ENCODE measurements at places on chromosomes 7 and 10.
A peak's percentile ranks its signal among the peaks of the same experiment; 100 is the strongest.

DNA sequence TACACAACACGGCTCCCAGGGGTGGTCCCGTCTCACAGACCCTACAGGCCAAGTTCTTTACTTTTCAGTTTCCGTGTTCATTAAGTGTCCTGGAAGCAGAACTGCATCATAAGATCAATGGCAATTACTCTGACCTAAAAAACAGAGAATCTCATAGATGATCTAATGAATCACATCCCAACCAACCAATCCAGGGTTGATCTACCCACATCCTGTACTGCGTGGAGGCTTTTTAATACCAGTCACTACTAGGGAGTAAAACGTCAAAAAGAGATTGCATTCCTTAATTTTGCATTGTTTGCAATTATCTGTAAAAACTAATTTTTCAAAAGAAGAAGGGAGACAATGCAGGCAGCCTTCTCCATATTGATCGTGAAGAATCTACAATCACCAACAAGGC is 72.6 kb downstream of the PARD3 start:
- H3K36me3 ChIP-seq, result no peaks in the 10 kb centered on the region
- no peak overlapping the region for H3K4me3 ChIP-seq
- H3K27me3 ChIP-seq, result no peaks in the 10 kb centered on the region
- H3K27ac ChIP-seq, result no peak overlapping the region

GRCh38 chr10:35160743-35161142 is 34.1 kb downstream of the CREM start:
- DNase-seq, result no peak
- no peaks in the 10 kb centered on the region for H3K27me3 ChIP-seq
- no peaks in the 10 kb centered on the region for H3K4me1 ChIP-seq

- H3K27me3 ChIP-seq, result no peaks in the 10 kb centered on the region
- no peak overlapping the region for H3K4me3 ChIP-seq
- DNase-seq, result no peak
- no peaks in the 10 kb centered on the region for H3K4me1 ChIP-seq
- no peak overlapping the region for H3K27ac ChIP-seq
These were observed 115.8 kb downstream of the TMEM130 start for GRCh38 chr7:98753989-98754479.

DNA sequence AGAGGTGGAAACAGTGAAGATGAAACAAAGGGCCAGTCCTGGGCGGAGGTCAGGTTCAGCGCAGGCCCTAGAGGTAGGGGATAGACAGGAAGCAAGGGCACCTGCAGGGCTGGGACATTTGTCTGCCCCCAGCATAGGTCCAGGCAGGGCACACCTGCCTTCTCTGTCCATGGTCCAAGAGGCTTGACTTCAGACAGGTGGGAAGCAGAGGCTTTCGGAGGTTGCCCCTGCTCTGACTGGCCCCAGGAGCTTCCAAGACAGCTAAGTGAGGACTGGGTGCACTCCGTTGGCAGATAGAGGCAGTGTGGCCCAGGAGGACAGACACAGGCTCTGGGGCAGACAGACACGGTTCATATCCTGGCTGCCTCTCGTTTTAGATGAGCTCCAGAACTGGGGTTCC is 71.6 kb upstream of the GRB10 start:
- peaks cover 3% of the 10 kb centered on the region for H3K4me1 ChIP-seq
- DNase-seq, result no peak
- H3K27me3 ChIP-seq, result no peaks in the 10 kb centered on the region
- no peak overlapping the region for H3K27ac ChIP-seq
- no peak overlapping the region for H3K4me3 ChIP-seq

DNA sequence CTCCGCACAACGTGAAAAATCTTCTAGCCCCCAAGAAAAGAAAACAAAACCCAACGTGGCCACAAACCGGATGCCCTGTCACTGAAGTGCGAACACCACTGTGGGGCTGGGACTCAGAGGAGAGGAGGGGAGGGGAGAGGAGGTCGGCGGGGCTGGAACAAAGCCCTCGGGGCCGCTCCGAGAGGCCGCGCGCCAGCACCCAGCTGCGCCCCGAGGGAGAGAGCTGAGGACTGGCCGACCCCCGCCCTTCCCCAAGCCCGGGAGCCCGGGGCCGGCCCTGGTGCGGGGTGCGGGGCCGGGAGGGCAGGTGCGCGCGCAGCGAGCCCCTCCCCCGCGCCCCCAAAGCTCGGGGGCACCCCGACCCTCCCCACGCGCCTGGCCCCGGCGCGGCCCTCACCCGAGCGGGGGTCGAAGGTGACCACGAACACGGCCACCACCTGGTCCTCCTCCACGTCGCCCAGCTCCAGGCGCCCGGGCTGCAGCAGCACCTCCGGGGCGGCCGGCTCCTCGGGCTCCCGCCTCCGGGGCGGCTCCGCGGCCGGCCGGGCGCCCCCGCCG is 398 bp downstream of the DENND11 start:
- peak overlapping the region; percentile 57 for H3K4me3 ChIP-seq
- peak overlapping the region; percentile 73 for H3K27ac ChIP-seq
- peak; percentile 85 for DNase-seq
- no peaks in the 10 kb centered on the region for H3K27me3 ChIP-seq
- peaks cover 10% of the 10 kb centered on the region for H3K4me1 ChIP-seq
- no peaks in the 10 kb centered on the region for H3K36me3 ChIP-seq

DNA sequence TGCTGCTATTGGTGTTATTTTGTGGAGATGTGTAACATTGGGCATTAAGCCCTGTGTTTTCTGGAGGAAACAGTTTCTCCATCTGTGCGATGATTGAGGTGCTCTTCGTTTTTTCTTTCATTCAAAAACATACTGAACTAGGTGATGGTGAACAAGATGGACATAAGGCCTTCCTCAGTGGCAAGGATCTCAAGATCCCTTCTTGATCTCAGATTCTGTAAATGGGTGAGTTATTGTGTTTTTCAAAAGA is 759 bp upstream of the ELAPOR2 start:
- no peaks in the 10 kb centered on the region for H3K4me1 ChIP-seq
- DNase-seq, result no peak
- H3K4me3 ChIP-seq, result peak overlapping the region; percentile 78
- H3K27ac ChIP-seq, result no peak overlapping the region
- H3K27me3 ChIP-seq, result no peaks in the 10 kb centered on the region

GRCh38 chr10:113604572-113604971 is 51.7 kb downstream of the HABP2 start:
- no peak for DNase-seq
- H3K27ac ChIP-seq, result no peak overlapping the region
- no peaks in the 10 kb centered on the region for H3K36me3 ChIP-seq
- H3K4me1 ChIP-seq, result no peaks in the 10 kb centered on the region
- H3K27me3 ChIP-seq, result no peaks in the 10 kb centered on the region

DNA sequence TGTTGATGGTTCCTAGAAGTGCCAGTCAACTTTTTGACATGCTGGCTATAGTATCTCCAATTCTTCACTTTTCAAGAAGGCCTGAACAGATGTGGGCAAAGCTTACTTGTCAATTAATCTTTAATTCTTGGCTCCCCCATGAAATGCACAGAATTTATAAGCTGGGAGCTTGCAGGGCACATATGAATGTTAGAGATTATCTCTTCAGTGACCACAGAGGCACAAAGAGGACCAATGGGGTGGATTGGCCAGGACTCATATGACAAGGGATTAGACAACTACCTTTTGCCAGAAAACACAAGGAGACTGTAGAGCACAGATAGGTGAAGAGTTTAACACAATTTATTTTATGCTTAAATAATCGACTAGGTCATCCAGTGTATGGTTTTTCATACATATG is 121.7 kb upstream of the CCDC6 start:
- no peaks in the 10 kb centered on the region for H3K27me3 ChIP-seq
- no peak overlapping the region for H3K4me3 ChIP-seq
- no peak overlapping the region for H3K27ac ChIP-seq

- H3K27ac ChIP-seq, result no peak overlapping the region
- no peak for DNase-seq
- H3K4me3 ChIP-seq, result no peak overlapping the region
- no peaks in the 10 kb centered on the region for H3K36me3 ChIP-seq
- no peaks in the 10 kb centered on the region for H3K27me3 ChIP-seq
These were observed 1040.9 kb downstream of the GRM8 start for GRCh38 chr7:126211875-126212274.

DNA sequence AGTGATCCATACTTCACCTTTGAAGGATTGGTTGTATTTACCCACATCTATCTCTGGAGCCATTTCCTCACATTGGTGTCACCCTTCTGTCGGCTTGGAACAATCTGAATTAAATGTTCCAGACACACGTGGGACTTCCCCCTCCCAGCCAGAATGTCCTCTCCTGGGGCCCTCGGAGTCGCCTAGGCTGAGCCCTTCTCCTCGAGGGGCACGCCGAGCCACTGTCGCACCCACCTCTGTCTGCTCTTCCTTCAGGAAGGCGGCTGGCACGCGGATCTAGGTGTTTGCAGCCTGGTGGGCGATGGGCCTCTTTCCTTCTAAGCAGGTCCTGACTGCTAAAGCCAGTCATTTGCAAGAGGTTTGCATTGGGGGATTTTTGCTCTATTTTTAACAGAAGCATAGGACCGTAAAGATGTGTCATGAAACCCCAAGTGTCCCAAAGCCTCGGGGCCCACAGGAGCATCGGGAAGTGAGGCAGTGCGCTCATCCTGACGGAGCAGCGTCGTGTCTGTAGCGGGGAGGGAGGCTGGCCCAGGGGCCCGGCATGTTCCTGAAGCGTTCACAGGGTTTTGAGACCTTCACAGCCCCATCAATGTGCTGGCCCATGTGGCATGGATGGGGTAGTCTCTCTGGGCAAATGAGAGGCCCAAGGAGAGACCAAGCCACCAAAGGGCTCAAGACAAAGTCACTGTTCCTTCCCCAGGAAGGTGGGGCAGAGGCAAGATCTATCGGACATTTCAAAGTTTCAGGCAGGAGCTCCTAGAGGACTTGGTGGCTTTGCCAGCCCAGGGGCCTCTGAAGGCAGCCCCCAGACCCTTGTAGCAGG is 86.7 kb downstream of the RGS10 start:
- H3K27ac ChIP-seq, result no peak overlapping the region
- H3K27me3 ChIP-seq, result no peaks in the 10 kb centered on the region
- H3K36me3 ChIP-seq, result no peaks in the 10 kb centered on the region
- H3K4me1 ChIP-seq, result no peaks in the 10 kb centered on the region

GRCh38 chr10:98485959-98486358 is 39.2 kb upstream of the HPS1 start:
- no peaks in the 10 kb centered on the region for H3K36me3 ChIP-seq
- H3K4me1 ChIP-seq, result no peaks in the 10 kb centered on the region
- H3K27ac ChIP-seq, result no peak overlapping the region
- no peaks in the 10 kb centered on the region for H3K27me3 ChIP-seq
- H3K4me3 ChIP-seq, result no peak overlapping the region
- DNase-seq, result no peak

GRCh38 chr10:3294919-3295581 is 122.5 kb upstream of the PITRM1 start:
- no peaks in the 10 kb centered on the region for H3K36me3 ChIP-seq
- no peak overlapping the region for H3K27ac ChIP-seq
- no peak for DNase-seq
- H3K4me1 ChIP-seq, result no peaks in the 10 kb centered on the region

- H3K27ac ChIP-seq, result no peak overlapping the region
- no peaks in the 10 kb centered on the region for H3K36me3 ChIP-seq
- DNase-seq, result no peak
- no peak overlapping the region for H3K4me3 ChIP-seq
- H3K27me3 ChIP-seq, result no peaks in the 10 kb centered on the region
These were observed 157.1 kb downstream of the ITGA8 start for GRCh38 chr10:15562578-15562977.

- no peaks in the 10 kb centered on the region for H3K36me3 ChIP-seq
- H3K4me1 ChIP-seq, result no peaks in the 10 kb centered on the region
- no peaks in the 10 kb centered on the region for H3K27me3 ChIP-seq
These were observed 59.9 kb upstream of the TM9SF3 start for GRCh38 chr10:96646751-96647166.

DNA sequence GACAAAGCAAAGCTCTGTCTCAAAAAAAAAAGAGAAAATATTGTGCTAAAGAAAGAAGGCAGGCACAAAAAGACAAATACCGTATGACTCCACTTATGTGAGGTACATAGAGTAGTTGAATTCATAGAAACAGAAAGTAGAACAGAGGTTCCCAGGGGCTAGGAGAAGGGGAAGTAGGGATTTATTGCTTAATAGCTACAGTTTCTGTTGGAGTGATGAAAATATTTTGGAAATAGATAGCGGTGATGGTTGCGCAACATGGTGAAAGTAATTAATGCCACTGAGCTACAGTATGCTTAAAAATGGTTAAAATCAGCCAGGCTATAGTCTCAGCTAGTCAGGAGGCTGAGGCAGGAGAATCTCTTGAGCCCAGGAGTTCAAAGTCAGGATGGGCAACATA is 18.5 kb upstream of the NPFFR1 start:
- H3K36me3 ChIP-seq, result no peaks in the 10 kb centered on the region
- no peaks in the 10 kb centered on the region for H3K4me1 ChIP-seq
- no peak overlapping the region for H3K27ac ChIP-seq
- H3K4me3 ChIP-seq, result no peak overlapping the region
- DNase-seq, result no peak
- no peaks in the 10 kb centered on the region for H3K27me3 ChIP-seq

GRCh38 chr10:119211176-119211575 is 3.8 kb downstream of the GRK5 start:
- no peak for DNase-seq
- no peak overlapping the region for H3K27ac ChIP-seq
- H3K36me3 ChIP-seq, result no peaks in the 10 kb centered on the region
- H3K27me3 ChIP-seq, result no peaks in the 10 kb centered on the region
- peaks cover 8% of the 10 kb centered on the region for H3K4me1 ChIP-seq

- H3K36me3 ChIP-seq, result no peaks in the 10 kb centered on the region
- no peaks in the 10 kb centered on the region for H3K27me3 ChIP-seq
- no peak for DNase-seq
- no peak overlapping the region for H3K4me3 ChIP-seq
- no peak overlapping the region for H3K27ac ChIP-seq
These were observed 49.4 kb downstream of the NOD1 start for GRCh38 chr7:30429156-30429530.

GRCh38 chr7:76512941-76513816 is 2.8 kb downstream of the UPK3B start:
- H3K27me3 ChIP-seq, result no peaks in the 10 kb centered on the region
- no peak for DNase-seq
- H3K27ac ChIP-seq, result no peak overlapping the region
- H3K36me3 ChIP-seq, result no peaks in the 10 kb centered on the region

DNA sequence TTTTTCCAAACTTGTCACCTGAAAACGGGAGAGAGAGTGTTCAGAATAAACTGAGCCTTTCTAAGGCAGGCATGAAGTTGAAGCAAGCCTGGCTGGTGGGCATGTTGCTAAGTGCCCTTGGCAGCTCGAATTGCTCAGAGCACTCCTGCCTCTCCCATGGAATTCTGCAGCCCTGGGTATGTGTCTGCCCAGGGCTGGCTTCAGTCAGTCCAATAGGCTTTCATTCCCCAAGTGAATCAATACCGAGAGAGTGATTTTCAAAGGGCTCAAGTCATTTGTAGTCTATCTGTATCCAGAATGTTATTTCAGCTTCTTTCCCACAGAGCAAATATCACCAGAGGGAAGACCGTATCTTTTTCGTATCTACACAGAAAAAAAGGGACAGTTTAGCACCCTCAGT is 415.5 kb upstream of the COBL start:
- no peak overlapping the region for H3K4me3 ChIP-seq
- H3K4me1 ChIP-seq, result no peaks in the 10 kb centered on the region
- H3K36me3 ChIP-seq, result no peaks in the 10 kb centered on the region
- H3K27me3 ChIP-seq, result no peaks in the 10 kb centered on the region

GRCh38 chr7:156000601-156001396 is 188.5 kb upstream of the SHH start:
- no peaks in the 10 kb centered on the region for H3K4me1 ChIP-seq
- no peaks in the 10 kb centered on the region for H3K27me3 ChIP-seq
- no peaks in the 10 kb centered on the region for H3K36me3 ChIP-seq
- H3K4me3 ChIP-seq, result no peak overlapping the region

GRCh38 chr10:124618470-124619073 is 125.6 kb downstream of the FAM53B start:
- no peaks in the 10 kb centered on the region for H3K27me3 ChIP-seq
- peaks cover 2% of the 10 kb centered on the region for H3K4me1 ChIP-seq
- H3K27ac ChIP-seq, result no peak overlapping the region
- DNase-seq, result no peak

GRCh38 chr10:123842692-123843385 is 48.8 kb downstream of the CPXM2 start:
- no peaks in the 10 kb centered on the region for H3K4me1 ChIP-seq
- H3K27ac ChIP-seq, result no peak overlapping the region
- no peaks in the 10 kb centered on the region for H3K27me3 ChIP-seq
- DNase-seq, result peak; percentile 13
